ENCODE measurements at places on chromosomes 5 and 9.
A peak's percentile ranks its signal among the peaks of the same experiment; 100 is the strongest.

DNA sequence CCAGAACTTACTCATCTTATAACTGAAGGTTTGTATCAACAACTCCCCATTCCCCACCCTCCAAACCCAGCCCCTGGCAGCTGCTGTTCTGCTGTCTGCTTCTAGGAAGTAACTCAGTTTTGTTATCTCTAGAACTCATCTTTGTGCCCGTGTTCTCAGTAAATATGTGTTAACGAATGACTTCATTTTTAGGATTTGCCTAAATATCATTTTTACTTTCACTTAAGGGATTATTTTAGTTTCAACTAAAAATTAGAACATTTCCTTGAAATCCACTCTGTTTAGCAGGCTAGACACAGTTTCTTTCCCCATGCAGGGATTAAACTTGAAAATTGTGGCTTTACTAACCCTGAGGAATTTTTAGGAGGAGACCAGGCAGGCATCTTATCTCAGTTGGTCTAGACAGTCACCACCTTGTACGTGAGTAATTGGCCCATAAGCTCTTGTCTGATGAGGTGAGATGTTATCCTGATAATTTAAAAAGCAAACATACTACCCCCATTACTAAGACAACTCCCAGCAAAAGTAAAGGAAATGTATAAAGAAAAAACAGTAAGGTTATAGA, 68.2 kb upstream of the TNFAIP8 start:
- DNase-seq, result no peak

- DNase-seq, result no peak
Observed at GRCh38 chr9:128082151-128082550, 14.1 kb downstream of the SLC25A25 start.

- no peak for DNase-seq
Observed at GRCh38 chr5:122882831-122883230, 37.4 kb downstream of the SNX24 start.

GRCh38 chr9:76414661-76415060, 20.4 kb upstream of the RFK start:
- DNase-seq, result no peak

DNA sequence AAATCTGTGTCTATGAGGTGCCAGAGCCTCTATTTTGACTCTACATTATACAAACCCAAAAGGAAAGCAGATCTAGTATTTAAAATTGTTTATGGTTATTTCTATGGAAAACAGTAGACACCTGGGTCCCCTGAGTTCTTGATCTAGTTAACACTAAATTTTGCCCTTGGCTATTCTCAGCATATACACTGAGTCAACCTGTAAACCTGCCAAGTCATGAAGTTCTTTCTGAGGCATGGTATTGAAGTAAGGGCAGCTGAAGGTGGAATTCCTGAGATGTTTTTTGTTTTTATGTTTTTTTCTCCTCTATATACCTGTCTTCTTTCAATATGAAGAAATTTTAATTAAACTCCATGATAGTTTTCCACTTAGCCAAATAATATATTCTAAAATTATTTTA, 120.2 kb downstream of the PDE4D start:
- DNase-seq, result no peak

DNA sequence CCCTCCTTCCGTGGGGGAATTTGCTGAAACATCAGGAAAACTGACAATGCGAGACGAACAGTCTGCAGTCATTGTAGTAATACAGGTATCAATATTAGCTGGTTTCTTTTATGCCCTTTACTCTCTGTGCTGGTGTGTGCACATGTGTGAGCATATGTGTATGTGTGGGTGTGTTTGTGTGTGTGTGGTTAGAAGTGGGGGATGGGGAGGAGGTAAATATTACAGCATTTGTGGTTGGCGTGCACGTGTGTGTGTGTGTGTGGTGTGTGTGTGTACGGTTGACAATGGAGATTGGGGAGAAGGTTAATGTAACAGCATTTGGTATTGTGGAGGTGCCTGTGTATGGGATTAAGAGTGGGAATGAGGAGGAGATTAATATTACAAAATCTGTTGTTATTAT, 219.4 kb downstream of the ADGRV1 start:
- no peak for DNase-seq

DNA sequence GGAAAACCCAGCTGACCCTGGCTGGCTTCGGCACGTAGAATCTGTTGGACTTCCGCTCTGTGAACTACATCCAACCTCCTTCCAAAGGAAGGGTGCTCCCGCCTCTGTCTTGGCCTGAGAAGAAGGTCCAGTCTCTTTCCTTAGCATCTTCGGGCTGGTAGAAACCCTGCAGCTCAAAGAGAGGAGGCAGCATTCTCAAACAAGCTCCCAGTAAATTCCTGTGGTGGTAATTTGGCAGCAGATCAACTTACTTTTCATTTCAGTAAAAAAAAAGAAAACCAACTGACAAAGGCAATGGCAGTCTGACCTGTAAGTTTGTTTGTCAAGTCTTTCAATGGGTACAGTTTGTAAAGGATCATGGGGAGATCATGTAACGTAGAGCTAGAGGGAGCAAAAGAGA, 176.7 kb downstream of the MED10 start:
- no peak for DNase-seq

DNA sequence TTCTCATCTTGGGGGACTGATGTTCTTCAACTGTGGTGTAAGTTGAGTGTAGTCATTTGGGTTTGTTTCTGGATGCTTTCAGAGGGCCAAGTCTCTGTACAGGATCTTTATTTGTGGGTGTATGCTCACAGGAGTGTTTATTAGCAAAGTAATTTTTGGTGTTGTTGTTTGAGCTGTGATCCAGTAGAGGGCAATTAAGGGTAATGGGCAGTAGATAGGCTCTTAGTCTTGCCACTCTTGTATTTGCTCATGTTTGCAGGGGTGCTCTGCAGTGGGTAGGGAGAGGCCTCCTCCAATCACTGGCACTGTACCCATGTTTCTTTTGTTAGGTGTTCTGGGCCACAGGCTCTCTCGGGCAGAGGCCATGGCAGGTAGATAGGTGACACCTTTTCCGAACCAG, 45.9 kb upstream of the ITGA2 start:
- DNase-seq, result no peak

DNA sequence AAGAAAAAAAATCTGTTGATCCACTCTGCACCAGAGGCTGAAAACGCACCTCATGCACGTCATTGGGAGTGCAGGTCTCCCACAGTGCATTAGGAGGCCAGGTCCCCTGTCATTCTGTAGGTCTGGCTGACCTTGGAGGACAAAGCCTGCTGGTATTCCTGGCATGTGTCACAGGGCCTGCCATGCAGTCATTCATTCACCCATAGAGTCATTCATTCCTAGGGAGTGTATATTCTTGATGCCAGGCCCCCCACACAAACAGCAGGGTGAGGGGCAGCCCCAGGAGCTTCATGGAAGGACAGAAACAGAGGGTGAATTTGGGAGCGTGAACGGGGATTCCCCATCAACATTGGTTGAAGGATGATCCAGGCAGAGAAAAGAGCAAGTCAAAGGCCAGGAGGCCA, 2.2 kb downstream of the GBGT1 start:
- no peak for DNase-seq

DNA sequence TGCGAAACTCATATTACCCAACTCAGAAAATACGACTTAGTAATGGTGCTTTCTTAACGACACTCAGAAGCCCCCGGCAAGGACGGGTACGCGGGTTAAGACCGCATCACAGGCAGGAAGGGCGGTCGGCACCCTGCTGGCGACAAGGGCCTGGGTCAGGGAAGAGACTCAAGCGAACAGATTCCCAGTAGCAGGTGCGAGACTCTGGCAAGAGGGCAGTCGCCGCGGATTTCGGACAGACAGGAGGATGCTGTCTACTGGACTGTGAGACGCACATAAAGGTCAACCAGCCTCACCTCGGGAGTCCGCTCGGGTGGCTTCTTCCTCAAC, 398 bp downstream of the RAPGEF6 start:
- DNase-seq, result no peak

- no peak for DNase-seq
Observed at GRCh38 chr9:114341991-114342390, 12.3 kb downstream of the ORM2 start.

DNA sequence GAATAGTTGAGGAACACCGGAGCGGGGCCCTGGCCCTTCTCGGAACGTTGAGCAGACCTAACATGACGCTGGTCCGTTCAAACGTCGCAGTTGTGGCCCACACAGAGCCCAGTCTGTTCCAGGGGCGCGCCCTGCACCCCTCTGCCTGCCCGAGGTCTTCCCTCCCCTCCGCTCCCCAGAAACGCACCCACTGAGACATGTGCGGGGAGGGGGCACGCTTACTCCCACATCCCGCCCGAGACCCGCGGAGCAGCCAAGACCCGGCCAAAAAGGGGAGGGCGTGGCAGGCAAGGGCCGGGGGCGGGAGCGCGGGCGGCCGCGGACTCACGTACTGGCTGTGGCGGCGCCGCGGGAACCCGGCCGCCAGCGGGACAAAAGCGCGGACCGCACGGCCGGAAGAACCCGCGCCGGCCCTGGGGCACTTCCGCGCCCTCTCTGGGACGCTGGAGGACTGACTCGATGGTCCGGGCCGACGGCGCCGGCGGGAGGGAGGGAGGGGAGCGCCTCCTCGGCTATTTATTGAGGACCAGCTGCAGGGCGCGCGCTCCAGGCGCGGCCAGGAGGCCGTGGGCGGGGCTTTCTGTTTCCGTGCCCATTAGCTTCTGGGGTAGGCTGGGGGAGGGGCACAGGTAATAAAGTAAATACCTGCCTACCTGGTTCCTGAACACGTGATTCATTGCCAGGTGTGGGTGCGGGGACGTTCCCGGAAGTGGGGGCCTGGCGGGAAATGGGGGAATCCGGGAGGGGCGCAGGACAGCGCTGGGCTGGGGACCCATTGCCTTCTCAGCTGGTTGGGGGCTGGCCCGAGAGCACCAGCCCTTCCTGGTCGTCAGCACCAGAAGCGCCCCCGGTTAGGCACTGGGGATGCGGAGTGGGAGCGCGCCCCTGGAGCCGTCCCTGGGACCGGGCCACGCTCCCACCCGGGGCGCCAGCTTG, at the start of gene ZFP62:
Gene ZFP62 (minus strand): TSS at position 390 of the 936 bp plus-strand sequence. CDS start 57 bp downstream, at position 333.
- peak; percentile 96 for DNase-seq

- DNase-seq, result peak; percentile 67
Observed at GRCh38 chr5:173242675-173243121, 7.7 kb upstream of the NKX2-5 start.

GRCh38 chr9:110072597-110073355, 135.2 kb downstream of the C9orf152 start:
- no peak for DNase-seq

- no peak for DNase-seq
Observed at GRCh38 chr9:124947727-124948391, 7.0 kb upstream of the GOLGA1 start.

DNA sequence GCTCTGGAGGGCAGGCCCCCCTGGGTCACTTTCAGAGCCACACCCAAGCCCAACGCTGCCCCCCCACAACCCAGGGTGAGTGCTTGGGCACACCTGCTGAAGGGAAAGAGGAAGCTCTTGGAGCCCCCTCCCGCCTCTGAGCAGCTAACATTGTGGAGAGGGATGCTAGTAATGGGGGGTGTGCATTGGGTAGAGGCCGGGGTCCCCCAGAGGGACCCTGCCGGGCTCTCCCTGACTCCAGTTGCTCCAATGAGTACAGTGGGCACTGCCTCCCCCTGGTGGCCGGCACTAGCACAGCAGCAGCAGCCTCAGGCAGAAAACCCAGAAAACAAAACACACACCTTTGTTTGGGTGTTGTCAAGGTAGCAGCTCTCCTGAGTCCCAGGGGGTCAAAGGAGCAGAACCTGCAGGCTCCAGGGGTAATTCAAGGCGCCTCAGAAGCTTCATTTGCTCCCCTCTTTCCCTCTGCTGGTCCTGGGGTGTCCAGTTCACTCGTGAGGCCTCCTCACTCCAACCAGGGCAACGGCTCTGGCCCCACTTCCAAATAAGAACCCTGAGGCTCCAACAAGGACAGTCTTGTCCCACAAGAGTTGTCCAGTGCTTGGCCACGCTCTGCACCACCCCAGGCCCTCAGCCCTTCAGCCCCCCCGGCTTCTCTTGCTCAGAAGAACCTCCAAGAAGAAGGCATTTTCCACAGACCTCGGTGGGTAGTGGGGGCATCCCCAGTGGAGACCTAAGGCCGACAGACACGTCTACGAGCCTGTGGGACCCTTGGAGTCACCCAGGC, 16.1 kb downstream of the GBGT1 start:
- peak; percentile 91 for DNase-seq

GRCh38 chr9:73061146-73061545, 90.5 kb upstream of the ANXA1 start:
- no peak for DNase-seq

- peak; percentile 21 for DNase-seq
Observed at GRCh38 chr5:79255786-79256557, 20.0 kb downstream of the JMY start.

- no peak for DNase-seq
Observed at GRCh38 chr9:16668734-16669295, 201.7 kb downstream of the BNC2 start.

DNA sequence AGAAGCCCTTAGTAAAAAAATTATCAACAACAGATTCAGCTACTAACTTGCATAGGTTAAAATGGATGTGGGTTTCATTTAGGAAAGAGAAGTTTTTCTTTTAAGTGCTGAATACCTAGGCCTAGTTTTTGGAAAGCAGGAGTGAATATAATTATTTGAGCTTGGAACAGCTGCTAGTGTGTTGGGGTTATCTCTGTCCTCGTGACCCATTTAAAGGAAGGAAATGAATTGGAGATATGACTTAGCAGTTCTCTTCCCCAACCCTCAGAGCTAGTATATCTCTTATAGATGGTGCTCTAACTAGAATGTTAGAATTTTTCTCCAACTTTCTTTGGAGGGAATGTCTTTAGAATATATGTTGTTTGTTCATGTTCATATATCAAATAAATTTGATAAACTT, 38.6 kb downstream of the ZNF366 start:
- no peak for DNase-seq

DNA sequence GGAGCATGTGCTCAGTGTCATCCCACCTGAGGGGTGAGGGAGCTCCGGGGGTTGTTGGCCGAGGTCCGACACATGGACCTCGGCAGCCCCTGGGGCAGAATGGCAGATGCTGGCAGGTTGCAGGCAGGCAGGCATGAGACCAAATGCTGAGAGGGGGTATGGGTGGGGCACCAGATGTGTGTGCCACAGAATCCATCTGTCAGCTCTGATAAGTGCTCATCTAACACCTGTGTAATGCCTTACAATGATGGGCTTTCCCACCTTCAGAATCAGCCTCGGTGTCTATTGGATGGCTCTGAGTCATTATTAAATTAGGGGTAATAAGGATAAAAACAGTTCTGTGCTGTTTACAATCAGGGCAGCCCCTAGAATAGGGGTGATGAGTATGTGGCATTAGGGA, 73.1 kb upstream of the SAP30L start:
- DNase-seq, result no peak

- peak; percentile 48 for DNase-seq
Observed at GRCh38 chr5:144247131-144247530, 76.5 kb downstream of the KCTD16 start.

DNA sequence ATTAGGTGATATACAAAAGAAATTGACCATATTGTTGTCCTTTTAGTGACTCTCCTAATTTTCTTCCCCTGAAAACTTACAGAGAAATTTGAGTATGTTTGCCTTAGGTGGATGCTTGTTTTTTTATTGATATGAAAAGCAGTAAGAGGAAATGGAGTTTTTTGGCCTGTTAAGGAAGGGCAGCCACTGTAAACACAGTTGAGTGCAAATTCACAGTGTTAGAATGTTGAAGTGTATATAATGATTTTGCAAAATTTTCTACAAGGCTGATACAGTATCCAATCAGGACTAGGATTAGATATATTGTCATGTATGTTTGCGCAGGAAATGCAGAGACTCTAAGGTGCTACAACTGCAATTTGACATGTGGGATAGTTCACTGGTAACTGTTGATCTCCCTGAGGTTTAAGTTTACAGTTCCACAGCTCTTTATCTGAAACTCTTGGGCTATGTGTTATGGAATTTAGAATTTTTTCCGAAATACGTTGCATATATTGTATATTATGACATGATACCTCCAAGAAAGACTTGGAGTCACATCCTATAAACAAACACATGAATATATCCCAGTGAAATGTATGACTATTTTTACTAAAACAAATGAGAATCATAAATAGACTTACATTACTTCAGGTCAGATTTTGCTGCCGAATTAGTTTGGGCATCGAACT, 62.5 kb downstream of the FXN start:
- no peak for DNase-seq

Data from eye (tissue), 1 donor.